Neuronal stem cell (in vitro differentiated cells): ENCODE measurements at places on chromosomes 1 and 21.

DNA sequence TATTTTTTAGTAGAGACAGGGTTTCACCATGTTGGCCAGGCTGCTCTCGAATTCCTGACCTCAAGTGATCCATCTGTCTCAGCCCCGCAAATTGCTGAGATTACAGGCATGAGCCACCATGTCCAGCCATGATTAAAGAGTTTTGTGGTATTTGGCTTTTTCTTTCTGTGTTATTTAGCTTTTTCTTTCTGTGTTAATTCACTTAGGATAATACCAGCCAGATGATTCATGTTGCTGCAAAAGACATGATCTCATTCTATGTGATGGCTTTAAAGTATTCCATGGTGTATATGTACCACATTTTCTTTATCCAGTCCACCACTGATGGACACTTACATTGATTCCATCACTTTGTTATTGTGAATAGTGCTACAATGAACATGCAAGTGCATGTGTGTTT is 1135.2 kb downstream of the AMY1C start:
- H3K4me1 ChIP-seq: no peaks in the 10 kb centered on the region
- no peak for DNase-seq
- H3K4me3 ChIP-seq: no peak overlapping the region
- H3K27me3 ChIP-seq: no peaks in the 10 kb centered on the region
- H3K36me3 ChIP-seq: no peaks in the 10 kb centered on the region
- H3K27ac ChIP-seq: no peak overlapping the region

GRCh38 chr1:42479621-42480020 is 16.5 kb downstream of the CCDC30 start:
- no peak overlapping the region for H3K4me3 ChIP-seq
- no peak for DNase-seq
- no peaks in the 10 kb centered on the region for H3K27me3 ChIP-seq
- H3K4me1 ChIP-seq: no peaks in the 10 kb centered on the region
- no peak overlapping the region for H3K27ac ChIP-seq

- no peak overlapping the region for H3K4me3 ChIP-seq
- H3K27ac ChIP-seq: no peak overlapping the region
- peaks cover 3% of the 10 kb centered on the region for H3K4me1 ChIP-seq
- no peak for DNase-seq
These were observed 152.9 kb upstream of the PTBP2 start for GRCh38 chr1:96568639-96569038.

GRCh38 chr1:66739401-66740157 is 12.7 kb upstream of the DYNLT5 start:
- no peaks in the 10 kb centered on the region for H3K27me3 ChIP-seq
- no peak overlapping the region for H3K4me3 ChIP-seq
- no peaks in the 10 kb centered on the region for H3K36me3 ChIP-seq
- no peak for DNase-seq

- no peaks in the 10 kb centered on the region for H3K36me3 ChIP-seq
- H3K4me3 ChIP-seq: no peak overlapping the region
- H3K27ac ChIP-seq: no peak overlapping the region
- H3K4me1 ChIP-seq: no peaks in the 10 kb centered on the region
These were observed 5.0 kb upstream of the FCAMR start for GRCh38 chr1:206975306-206975705.

DNA sequence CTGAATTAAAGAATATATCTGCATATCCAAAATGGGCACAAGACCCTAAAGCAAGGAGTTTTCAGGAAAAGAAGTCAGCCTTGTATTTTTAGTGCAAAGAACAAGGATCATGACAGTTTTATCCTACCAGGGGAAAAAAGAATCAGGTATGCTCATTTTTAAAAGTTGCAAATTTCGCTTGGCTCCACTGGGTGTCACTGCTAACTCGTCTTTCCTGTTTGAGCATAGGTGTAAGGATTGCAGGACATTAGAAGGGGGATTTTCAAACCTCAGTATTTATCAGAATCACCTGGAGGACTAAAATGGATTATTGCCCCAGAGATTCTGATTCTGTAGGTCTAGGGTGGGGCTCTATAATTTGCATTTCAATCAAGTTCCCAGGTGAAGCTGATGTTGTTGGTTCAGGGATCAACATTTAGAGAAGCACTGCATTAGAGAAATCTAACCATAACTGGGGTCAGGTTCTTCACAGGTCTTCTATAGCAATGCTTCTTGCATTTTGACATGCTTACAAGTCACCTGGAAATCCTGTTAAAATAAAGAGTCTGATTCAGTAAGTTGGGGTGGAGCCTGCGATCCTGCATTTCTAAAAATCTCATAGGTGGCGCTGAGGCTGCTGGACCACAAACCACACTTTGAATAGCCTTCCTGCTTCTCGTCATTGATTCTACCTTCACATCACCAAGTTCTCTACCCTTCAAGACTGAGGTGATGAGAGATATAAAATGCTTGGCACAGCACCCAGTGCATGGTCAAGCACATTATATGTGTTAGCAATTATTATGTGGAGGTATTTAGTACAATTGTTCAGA is 39.6 kb downstream of the NUF2 start:
- H3K36me3 ChIP-seq: peaks cover 12% of the 10 kb centered on the region
- DNase-seq: peak; percentile 6
- H3K4me3 ChIP-seq: no peak overlapping the region
- H3K4me1 ChIP-seq: no peaks in the 10 kb centered on the region
- no peak overlapping the region for H3K27ac ChIP-seq

DNA sequence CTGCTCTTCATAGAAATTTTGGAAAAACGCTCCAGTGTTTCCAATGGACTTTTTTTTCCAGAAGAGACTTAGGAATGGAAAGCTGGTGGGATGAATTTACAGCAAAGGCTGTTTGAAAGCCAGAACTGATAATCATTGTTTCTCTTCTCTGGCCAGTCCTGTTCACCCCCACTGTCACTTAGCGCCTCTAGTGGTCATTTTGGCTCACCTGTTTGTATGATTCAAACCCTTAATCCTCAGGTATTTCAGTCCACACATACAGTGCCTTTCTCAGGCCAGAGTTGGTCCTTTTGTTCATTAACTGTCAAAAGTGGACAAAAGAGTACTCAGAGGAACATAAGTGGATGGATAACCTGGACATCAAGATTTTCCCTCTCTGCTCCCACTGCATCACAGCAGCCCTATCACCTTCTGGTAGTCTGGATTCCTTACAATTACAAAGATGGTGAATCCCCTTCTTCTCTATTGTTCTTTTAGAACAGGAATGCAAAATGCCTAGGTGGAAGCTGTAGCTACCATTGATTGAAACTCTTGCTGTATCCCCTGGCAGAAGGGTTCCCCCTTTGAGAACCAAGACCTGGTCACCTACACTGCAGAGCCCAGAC is 177.6 kb upstream of the OLFM3 start:
- no peaks in the 10 kb centered on the region for H3K36me3 ChIP-seq
- no peak overlapping the region for H3K27ac ChIP-seq
- DNase-seq: no peak
- H3K4me1 ChIP-seq: no peaks in the 10 kb centered on the region

DNA sequence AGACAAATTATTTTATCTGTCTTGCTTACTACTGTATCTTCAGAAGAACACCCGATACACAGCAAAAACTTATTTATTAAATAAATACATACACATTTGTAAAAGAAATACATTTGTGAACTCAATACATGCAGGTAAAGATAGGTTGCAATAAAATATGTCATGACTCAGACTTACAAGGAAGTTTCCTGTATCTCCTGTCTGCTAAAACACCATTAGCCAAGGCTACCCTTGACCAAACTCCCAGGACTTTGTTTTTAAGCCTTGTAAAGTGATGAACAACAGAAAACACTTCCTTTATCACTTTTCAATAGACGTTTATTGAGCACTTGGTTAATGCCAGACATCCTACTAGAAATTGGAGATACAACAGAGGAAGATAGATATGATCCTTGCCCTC is 56.5 kb upstream of the HSD17B7 start:
- DNase-seq: no peak
- no peaks in the 10 kb centered on the region for H3K36me3 ChIP-seq
- no peak overlapping the region for H3K4me3 ChIP-seq

GRCh38 chr1:45542591-45542990 is 8.0 kb upstream of the AKR1A1 start:
- H3K36me3 ChIP-seq: no peaks in the 10 kb centered on the region
- H3K27me3 ChIP-seq: no peaks in the 10 kb centered on the region
- DNase-seq: no peak
- no peak overlapping the region for H3K27ac ChIP-seq
- no peak overlapping the region for H3K4me3 ChIP-seq

- H3K4me1 ChIP-seq: peaks cover 9% of the 10 kb centered on the region
- DNase-seq: no peak
- no peak overlapping the region for H3K27ac ChIP-seq
These were observed 54.4 kb upstream of the CDC42BPA start for GRCh38 chr1:227372726-227373130.

DNA sequence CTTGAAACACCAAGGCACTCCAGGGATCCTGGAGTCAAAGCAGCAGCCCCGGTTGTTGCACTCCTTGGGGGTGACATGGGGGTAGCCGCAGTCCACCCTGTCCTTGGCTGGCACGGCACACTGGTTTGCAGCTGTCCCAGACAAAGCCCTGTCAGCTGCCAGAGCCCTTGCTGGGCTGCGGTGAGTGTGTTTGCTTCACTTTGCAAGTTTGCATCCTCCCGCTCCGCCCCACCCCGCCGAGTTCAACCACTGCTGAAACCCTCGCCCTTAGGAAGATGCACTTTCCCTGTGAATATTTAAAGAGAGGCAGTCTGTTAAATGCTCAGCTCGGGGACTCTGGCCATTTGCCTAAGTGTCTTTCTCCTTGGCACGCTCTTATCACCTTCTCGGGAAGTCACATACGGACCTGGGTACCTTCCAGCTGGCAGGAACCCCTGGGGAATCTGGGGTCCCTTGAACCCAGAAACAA is 1.7 kb downstream of the TFF3 start:
- H3K4me1 ChIP-seq: peaks cover 16% of the 10 kb centered on the region
- H3K27ac ChIP-seq: no peak overlapping the region
- H3K4me3 ChIP-seq: no peak overlapping the region
- no peak for DNase-seq
- H3K27me3 ChIP-seq: no peaks in the 10 kb centered on the region
